Stimulated activated CD4-positive, alpha-beta T cell treated with anti-CD3 and anti-CD28 coated beads, Interleukin-12 subunit alpha, Interleukin-12 subunit beta, amount 100 ng/mL, for 48 hours (primary cell): ENCODE measurements at places on chromosomes 6 and 20.

GRCh38 chr20:47701612-47702011 lies 83.7 kb downstream of the SULF2 start:
- no peak for DNase-seq

- DNase-seq = no peak
These were observed 366.3 kb downstream of the CDKAL1 start for GRCh38 chr6:20900389-20901160.

GRCh38 chr6:129980821-129981220 lies 37.6 kb upstream of the L3MBTL3 start:
- no peak for DNase-seq

GRCh38 chr6:47357827-47358226 lies 48.1 kb upstream of the TNFRSF21 start:
- DNase-seq = no peak

DNA sequence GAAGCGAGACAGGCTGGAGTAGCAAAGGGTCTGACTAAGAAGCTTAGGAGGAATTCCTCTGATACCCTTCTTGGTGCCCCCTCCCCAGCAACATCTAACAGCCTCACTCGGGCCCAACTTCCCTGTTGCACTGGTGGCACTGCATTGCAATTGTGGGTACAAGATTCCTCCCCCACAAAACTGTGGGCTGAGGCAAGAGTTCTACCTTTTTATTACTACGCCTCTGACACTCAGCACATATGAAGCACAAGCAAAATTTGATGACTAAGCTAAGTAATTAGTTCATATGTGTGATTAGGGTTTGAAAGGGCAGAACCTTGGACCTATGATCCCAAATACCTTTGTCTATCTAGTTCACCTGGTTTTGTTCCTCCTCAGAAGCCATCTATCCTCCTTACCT lies 83.5 kb downstream of the ZHX3 start:
- no peak for DNase-seq

GRCh38 chr6:32950449-32950848 lies 2.4 kb downstream of the HLA-DMA start:
- no peak for DNase-seq

DNA sequence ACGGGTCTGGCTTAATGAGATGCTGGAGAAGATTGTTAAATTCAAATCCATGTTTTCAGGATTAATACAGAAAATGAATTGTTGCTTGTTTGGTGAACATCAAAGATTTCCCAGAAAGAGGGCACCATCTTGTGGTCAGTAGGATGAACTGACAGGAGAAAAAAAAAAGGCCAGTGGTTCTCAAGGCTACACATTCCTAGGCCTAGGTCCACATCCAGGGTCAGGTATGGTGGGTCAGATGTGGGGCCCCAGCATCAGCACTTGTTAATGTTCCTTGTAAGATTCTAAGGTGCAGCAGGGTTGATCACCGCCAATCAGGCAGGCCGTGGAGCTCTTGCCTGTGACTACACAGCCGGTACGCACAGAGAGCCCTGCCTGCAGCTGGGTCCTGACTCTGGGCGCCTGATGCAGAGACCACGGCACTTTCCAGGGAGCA lies 34.0 kb upstream of the FOXO3 start:
- no peak for DNase-seq

- DNase-seq = no peak
These were observed 180.5 kb downstream of the PDE7B start for GRCh38 chr6:136031982-136032381.

DNA sequence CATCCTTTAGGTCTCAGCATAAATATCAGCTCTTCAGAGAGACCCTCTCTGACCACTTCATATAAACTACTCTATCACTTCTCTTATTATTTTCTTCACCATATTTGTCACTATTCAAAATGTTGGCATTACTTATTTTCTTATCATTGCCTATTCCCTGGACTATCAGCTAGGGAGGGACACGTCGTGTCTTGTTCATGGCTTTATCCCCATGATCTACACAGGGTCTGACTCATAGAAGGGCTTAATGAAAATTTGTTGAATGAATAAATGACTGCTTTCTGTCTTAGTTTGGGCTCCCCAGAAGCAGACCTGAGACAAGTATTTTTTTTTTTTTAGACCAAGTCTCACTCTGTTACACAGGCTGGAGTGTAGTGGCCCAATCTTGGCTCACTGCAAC lies 3.0 kb upstream of the CDK5RAP1 start:
- no peak for DNase-seq

GRCh38 chr20:53276143-53276542 lies 304.0 kb downstream of the TSHZ2 start:
- DNase-seq = no peak

DNA sequence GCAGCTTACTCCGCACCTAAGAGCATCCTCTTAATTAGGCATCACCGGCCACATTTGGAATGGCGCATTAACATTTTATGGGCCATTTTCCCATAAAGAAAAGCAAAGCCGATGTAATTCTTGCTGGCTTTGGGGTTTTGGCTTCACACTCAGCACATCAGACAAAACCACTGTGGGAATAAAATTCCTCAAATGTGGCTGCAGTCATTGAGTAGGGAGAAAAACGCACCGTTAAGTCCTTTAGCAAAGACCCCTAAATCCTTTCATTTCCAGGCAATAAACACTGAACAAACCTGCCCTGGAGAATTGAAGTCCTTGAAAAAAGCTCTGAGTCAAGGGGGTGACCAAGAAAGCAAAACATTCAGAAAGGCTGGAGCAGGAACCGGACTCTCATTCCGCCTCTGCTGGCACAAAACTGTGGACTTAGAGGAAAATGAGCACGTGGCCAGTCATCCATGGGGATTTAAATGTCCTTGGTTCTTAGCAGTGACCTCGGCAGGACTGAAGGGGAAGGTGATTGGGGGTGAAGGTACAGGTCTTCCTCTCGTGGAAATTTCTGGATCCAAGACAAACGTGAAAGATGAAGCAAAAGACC lies 102.9 kb downstream of the CDH4 start:
- DNase-seq = no peak

DNA sequence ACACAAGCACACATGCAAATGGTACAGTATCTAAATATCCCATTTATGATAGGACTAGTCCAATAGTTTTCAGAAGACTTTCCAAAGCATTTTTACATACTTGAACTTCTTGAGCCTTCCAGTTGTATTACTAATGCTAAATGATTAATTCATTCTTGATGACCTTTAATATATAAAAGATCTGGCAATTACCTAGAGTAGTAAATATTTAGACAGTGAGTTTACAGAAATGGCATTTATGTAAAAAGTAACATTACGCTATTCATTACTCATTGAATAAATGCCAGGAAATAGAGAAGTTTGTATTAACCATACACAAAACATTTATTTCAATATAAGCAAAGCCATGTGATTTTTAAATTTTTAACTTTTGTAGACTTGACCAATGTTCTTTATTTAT lies 158.8 kb downstream of the DST start:
- no peak for DNase-seq

DNA sequence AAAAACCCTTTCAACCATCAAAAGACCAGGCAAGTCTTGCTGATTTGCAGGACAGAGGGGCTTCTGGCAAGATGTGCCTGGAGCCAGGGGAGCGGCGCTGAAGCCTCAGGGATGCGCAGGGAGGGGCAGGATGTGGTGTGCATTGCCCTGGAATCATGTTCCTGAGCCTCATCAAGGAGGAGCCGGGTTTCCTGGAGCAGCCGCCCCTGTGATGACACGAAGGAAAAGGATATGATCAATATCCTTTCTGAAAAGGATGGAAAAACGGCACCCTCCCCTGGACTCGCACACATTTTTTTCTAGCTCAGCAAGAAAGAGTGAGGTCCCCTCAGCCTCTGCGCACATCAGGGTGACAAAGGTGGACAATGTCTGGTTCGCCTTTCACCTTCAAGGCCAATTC lies 173.1 kb upstream of the SSTR4 start:
- no peak for DNase-seq

DNA sequence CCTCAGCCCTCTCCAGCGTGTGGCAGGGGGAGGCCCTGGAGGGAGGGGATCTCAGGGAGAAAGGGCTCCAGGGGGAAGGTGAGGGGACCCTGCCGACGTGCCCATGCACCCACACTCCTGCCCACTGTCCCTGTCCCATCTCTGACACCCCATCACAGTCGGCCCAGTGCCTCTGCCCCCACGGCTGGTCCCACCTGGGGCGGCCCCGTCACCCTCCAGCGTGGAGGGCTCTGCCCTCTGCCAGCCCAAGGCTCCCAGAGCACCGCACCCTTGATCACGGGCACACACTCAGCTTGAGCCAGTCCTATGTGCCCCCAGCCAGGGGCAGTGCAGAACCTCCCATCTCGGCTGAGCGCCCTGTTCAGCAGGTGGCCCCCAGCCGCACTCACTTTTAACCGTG lies 9.2 kb downstream of the SLC4A11 start:
- DNase-seq = no peak

GRCh38 chr20:1897965-1898464 lies 2.8 kb downstream of the SIRPA start:
- no peak for DNase-seq

GRCh38 chr6:85044361-85044760 lies 280.0 kb upstream of the TBX18 start:
- DNase-seq = no peak

DNA sequence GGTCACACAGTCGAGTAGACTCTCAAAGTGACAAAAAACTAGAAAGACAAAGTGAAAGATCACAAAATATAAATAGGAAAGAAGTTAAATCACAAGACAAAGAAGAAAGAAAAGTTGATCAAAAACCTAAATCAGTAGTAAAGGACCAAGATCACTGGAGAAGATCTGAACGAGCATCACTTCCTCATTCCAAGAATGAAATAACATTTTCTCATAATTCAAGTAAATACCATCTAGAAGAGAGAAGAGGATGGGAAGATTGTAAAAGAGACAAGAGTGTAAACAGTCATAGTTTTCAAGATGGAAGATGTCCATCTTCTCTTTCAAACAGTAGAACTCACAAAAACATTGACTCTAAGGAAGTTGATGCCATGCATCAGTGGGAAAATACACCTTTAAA lies 31.6 kb upstream of the GJA10 start:
- DNase-seq = no peak

GRCh38 chr20:8438748-8439147 lies 306.7 kb downstream of the PLCB1 start:
- DNase-seq = no peak

DNA sequence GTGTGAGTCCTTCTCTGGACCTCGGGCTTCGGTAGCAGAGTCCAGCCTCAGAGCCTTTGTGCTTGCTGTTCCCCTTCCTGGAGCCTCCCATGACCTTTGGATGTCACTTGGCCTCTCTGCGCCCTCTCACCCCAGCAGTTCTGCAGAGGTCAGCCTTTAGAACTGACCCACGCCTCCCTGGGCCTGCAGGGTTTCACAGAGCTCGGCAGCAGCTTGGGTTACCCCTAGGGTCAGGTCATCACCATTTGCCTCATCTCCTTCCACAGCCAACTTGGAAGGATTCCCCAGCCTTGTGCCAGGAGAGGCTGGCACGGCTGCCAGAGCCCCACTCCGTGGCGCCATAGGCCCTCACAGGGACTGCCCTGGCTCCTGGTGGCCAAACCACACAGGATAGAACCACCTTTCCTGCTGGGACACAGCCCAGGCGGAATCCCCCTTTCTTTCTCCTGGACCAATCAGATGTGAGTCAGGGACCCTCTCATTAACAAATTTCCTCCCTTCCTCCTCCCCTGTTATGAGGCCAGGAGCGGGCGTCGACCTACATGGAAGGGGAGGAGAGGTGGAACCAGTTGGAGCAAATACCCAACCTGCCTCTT lies 13.9 kb upstream of the SIRPA start:
- no peak for DNase-seq
